G401 (cell line): ENCODE measurements at places on chromosomes 11 and 22. TPM values are rescaled to one million over a fixed set of nuclear protein-coding genes. Genes with fewer than 3 reads are reported as not detected.

DNA sequence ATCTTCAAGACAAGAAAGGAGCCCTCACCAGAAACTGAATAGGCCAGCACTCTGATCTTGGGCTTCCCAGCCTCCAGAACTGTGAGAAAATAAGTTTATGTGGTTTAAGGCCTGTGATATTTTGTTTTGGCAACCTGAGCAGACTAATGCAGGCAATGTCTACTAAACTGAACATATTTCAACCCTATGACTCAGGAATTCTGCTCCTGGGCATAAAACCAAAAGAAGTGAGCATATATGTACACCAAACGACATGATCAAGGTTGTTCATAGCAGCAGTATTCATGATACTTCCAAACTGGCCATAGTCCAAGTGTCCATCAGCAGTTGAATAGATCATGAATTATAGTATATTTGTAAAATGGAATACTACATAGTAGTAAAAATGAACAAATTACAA is 29.0 kb downstream of the CSNK2A3 start:
- no peak for DNase-seq

GRCh38 chr11:121478895-121479697 is 26.3 kb upstream of the SORL1-AS1 start:
- DNase-seq: no peak

GRCh38 chr11:34898474-34898873 is 17.7 kb downstream of the APIP start:
- no peak for DNase-seq

DNA sequence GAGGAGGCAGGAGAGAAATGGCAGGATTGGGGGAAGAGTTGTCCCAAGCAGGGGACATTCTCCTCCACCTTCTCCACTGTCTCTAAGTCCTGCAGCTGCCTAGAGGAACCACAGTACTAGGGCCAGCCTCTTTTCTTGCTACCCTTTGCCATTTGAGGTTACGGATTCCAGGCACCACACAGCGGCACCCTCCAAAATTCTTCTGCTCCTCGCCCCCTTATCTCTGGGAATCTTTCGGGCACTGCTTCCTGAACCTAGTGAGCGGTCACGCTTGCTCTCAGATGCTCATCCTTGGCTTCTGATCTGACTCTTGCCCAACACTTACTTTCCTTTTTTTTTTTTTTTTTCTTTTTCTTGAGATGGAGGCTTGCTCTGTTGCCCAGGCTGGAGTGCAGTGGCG is 26.6 kb upstream of the XBP1 start:
- no peak for DNase-seq

DNA sequence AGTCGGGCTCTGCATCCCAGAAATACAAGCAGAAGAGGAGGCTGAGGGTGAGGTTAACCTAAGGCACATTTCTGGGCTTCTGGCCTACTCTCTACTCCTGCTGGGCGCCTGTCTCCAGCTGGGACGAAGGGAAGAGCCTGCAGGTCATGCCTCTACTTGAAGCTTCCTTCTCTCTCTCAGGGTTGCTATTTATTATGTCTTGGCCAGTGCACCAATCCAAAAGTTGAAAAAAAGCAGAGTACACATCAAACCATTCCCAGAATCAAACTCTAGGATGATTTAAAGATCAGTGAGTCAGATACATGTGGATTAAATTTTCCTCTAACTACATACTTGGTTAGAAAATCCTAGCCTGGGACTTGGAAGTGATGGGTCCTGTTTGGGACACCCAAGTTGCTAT is 60.2 kb upstream of the CDON start:
- no peak for DNase-seq

- no peak for DNase-seq
These were observed 30.7 kb downstream of the WEE1 start for GRCh38 chr11:9604134-9604533.

DNA sequence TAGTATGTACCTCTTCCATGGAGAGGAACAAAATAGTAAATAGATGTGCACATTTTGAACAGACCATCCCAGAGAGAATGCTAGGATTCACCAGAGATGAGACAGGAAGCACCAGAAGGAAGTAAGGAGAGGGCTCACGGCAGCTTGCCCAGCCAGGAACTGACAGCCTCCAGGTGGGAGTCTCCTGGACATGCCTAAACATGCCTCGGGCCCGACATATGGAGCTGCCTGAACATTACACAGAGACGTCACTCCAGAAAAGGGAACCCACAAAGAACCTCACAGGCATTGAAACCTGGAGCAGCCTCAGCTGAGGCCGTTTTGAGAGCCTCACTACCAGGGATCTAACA is 67.4 kb downstream of the BRD1 start:
- DNase-seq: peak; percentile 62

- DNase-seq: no peak
These were observed 49.7 kb upstream of the SHISAL1 start for GRCh38 chr22:44362249-44363012.

DNA sequence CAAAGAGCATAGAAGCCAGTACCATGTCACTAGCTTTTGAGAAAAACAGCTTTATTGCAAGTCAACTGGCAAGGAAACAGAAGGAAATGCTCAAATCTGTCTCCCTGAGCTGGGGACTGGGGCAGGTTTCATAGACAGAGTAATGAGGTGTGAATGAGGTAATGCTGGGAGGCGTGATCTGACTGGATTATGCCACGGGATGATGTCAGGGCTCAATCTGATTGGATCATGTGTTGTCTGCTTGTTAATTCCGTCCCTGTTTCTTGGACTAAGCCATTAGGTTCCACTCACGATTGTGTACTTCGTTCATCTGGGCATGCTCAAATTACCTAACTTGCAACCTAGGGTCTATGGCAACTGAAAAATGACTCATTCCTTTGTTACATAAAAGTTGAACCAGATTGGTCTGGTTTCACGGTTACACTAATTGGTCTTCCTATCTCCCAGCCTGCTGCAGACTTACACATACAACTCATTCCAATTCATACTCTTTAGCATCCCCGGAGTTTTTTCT is 20.2 kb upstream of the OR10A5 start:
- DNase-seq: no peak

Gene FZD4
- total RNA-seq: 4.6 and 4.7 TPM in 2 replicates

Gene EHF
- total RNA-seq: not detected in 2 replicates
